ENCODE measurements at places on chromosomes 2 and 18.

DNA sequence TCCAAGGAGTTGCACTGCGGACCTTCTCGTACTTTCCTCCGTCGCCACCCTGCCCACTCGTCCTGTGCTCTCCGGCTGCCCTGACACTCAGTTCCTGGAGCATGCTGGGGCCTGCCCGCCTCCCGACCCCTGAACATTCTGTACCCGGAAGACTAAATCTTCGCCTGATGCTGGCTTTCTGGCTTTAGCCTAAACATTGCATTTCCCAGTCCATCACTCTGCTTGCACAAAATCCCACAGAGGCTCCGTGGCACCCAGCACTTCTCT lies 550 bp upstream of the SFXN5 start:
- no peak for DNase-seq

DNA sequence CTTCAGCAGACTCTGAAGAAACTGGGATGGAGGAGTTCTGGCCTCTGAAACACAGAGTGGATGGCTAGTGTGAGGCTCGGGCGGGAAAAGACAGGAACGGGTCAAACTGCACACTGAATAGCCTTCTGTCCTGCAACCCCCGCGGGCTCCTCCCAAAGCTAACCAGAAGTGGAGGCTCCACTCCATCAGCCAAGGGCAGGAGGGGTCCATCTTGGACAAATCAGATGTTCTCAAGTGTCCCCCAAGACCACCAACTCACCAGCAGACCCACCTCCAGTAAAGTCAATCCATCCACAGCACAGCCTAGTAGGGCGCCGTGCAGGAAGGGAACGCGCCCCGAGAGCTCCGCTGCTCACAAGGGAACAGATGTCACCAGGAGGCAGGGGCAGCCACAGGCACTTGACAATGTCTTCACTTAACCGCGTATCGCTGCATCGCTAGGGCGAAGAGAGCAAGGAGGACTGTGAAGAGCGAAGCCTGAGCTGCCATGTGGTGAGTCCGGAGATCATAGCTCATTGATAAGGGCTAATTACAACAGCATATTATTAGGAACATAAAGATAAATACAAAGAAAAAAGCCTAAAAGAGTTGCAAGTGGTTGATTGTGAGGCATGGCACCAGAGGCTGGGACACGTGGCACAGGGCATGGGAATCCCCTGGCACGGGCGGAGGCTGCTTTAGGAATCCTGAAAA lies 494.6 kb upstream of the MYT1L start:
- DNase-seq, result no peak

GRCh38 chr2:224688997-224689396 lies 27.2 kb downstream of the CCDC195 start:
- no peak for DNase-seq

- DNase-seq, result no peak
Observed at GRCh38 chr2:222569826-222570225, 86.1 kb downstream of the FARSB start.
